Activated naive CD8-positive, alpha-beta T cell treated with anti-CD3 and anti-CD28 coated beads, Interleukin-2, amount 10 ng/mL, durations not matched to agents 7 days and 5 days (primary cell): ENCODE measurements at places on chromosomes 2 and 18. TPM values are rescaled to one million over a fixed set of nuclear protein-coding genes. Genes with fewer than 3 reads are reported as not detected.

MROH2A gene
- total RNA-seq: not detected

GPR45 gene
- not detected for total RNA-seq

PAX8 gene
- total RNA-seq: 3.2 TPM

FHL2 gene
- total RNA-seq: 1.1 TPM

GALNT14 gene
- total RNA-seq: not detected

SLC14A1 gene
- total RNA-seq: 3.1 TPM

ABCG8 gene
- total RNA-seq: not detected
